ENCODE measurements at places on chromosomes 16 and 17. TPM values are rescaled to one million over a fixed set of nuclear protein-coding genes. Genes with fewer than 3 reads are reported as not detected.

- peak overlapping the region; percentile 95 for H3K27ac ChIP-seq
- DNase-seq = peak; percentile 83
- peaks cover 7% of the 10 kb centered on the region for H3K36me3 ChIP-seq
- H3K4me3 ChIP-seq = peak overlapping the region; percentile 95
- peaks cover 51% of the 10 kb centered on the region for H3K4me1 ChIP-seq
Observed at GRCh38 chr17:49361129-49361901, 735 bp downstream of the ZNF652 start.

DNA sequence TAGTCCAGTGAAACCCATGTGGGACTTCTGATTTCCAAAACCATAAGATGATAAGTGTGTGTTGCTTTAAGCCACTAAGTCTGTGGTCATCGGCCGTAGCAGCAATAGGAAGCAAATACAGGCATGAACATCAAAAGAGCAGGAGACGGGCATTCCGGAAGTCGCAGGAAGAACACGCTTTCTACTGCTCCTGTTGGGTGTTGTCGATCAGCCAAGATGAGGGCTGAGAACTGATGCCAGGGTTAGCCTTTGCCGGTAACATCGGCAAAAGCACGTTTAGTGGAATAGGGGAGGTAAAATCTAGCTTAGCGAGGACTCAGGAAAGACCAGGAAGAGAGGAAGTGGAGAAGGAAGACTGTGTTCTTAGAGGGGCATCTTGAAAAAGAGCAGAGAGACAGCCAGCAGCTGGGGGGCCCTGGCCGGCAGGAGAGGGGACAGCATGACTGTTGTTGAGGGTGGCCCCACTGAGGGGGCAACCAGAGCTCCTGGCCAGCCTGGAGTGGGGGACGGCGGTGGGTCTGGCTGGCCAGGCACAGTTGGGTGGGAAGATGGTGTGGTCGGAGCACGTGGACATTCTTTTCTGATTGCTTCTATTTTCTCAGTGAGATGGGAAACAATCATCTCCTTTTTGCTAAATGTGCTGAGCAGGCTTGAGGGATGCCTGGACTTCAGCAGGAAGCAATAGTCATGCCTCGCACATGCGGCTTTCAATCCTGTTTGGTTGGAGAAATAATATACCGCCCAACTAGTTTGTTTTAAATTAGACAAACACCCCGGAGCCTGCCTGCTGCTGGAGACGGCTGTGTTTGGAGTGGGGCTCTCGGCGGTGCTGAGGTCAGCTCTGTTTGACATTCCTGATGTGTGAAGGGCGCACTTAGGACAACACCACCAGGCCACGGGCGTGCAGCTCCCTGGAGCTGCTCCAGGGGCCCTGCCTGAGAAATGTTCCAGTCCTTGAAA lies 109.9 kb downstream of the METRNL start:
- peaks cover 6% of the 10 kb centered on the region for H3K27me3 ChIP-seq
- H3K36me3 ChIP-seq = no peaks in the 10 kb centered on the region
- no peak overlapping the region for H3K4me3 ChIP-seq
- H3K27ac ChIP-seq = no peak overlapping the region

- H3K27me3 ChIP-seq = no peaks in the 10 kb centered on the region
- no peak overlapping the region for H3K27ac ChIP-seq
- H3K36me3 ChIP-seq = no peaks in the 10 kb centered on the region
- no peak overlapping the region for H3K4me3 ChIP-seq
Observed at GRCh38 chr16:84806256-84806889, 13.4 kb upstream of the CRISPLD2 start.

DNA sequence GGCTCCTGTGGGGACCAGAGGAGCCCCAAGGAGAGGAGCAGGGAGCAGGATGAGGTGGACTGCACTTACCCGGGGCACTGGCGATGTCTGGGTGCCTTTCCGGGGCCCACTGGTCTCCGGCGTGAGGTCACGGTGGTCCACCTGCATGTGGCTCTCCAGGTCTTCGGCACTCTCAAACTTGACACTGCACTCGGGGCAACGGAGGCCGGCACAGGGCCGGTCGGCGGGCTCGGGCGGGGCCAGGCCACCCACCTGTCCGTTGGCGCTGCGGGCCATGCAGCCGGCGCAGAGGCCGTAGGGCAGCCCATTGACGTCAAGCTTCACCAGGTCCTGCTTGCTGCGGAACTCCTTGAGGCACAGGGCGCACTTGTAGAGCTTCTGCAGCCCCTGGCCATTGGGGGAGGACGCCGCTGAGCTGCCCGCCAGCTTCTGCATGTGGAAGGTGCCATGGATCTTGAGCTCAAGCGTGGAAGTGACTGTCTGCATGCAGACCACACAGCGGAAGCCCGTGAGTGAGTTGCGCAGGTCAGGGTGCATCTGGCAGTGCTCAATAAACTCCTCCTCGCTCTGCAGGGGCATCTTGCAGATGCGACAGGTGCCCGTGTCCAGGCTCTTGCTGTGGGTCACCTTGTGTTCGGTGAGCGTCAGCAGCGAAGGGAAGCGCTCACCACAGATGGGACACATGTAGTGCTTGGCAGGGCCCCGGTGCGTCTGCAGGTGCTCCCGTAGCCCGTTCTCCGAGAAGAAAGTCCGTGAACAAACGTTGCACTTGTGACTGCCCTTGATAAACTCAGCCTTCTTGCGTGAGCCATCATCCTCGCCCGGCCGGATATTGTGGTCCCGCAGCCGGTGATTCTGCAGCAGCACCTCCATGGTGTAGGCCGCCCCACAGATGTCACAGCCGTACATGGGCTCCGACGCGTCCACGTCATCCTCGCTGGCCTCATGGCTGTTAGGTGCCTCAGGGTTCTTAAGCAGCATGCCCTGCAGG lies 220.0 kb downstream of the ZNF423 start:
- DNase-seq = no peak
- no peaks in the 10 kb centered on the region for H3K27me3 ChIP-seq
- H3K27ac ChIP-seq = no peak overlapping the region
- H3K4me1 ChIP-seq = no peaks in the 10 kb centered on the region

DNA sequence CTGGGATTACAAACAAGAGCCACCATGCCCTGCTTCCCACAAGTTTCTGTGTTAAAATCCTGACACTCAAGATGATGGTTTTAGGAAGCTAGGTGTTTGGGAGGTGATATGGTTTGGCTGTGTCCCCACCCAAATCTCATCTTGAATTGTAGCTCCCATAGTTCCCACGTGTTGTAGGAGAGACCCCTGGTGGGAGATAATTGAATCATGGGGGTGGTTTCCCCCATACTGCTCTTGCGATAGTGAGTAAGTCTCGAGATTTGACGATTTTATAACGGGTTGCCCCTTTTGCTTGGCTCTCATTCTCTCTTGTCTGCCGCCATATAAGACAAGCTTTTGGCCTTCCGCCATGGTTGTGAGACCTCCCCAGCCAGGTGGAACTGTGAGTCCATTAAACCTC lies 17.2 kb upstream of the SMG1 start:
- no peak for DNase-seq
- no peaks in the 10 kb centered on the region for H3K27me3 ChIP-seq
- no peaks in the 10 kb centered on the region for H3K36me3 ChIP-seq
- no peak overlapping the region for H3K4me3 ChIP-seq

GRCh38 chr16:84562174-84562815 lies 55.6 kb downstream of the COTL1 start:
- no peak overlapping the region for H3K27ac ChIP-seq
- H3K36me3 ChIP-seq = peaks cover 35% of the 10 kb centered on the region
- H3K4me3 ChIP-seq = no peak overlapping the region
- H3K27me3 ChIP-seq = no peaks in the 10 kb centered on the region

Gene OTOP2
- not detected for total RNA-seq

Gene REXO5
- 13.7 TPM for total RNA-seq

Gene CTRB2
- not detected for total RNA-seq

Gene CCDC78
- total RNA-seq = 6.1 TPM

Gene KCNJ12
- total RNA-seq = not detected

Gene ALDOC
- 154 TPM for total RNA-seq

Gene CDH11
- not detected for total RNA-seq

Data from activated naive CD8-positive, alpha-beta T cell treated with anti-CD3 and anti-CD28 coated beads, Interleukin-2, amount 10 ng/mL, durations not matched to agents 7 days and 5 days (primary cell).